GM23248 (cell line): ENCODE measurements at places on chromosomes 5 and 9. TPM values are rescaled to one million over a fixed set of nuclear protein-coding genes. Genes with fewer than 3 reads are reported as not detected.
A peak's percentile ranks its signal among the peaks of the same experiment; 100 is the strongest.

ADCY2 gene
- total RNA-seq, result not detected in 2 replicates

SPINK13 gene
- total RNA-seq, result not detected in 2 replicates

DMRT2 gene
- not detected in 2 replicates for total RNA-seq

PCDHB9 gene
- total RNA-seq, result 1.5 and 2.5 TPM in 2 replicates

SPATA24 gene
- total RNA-seq, result 0.43 and 1.1 TPM in 2 replicates

DNA sequence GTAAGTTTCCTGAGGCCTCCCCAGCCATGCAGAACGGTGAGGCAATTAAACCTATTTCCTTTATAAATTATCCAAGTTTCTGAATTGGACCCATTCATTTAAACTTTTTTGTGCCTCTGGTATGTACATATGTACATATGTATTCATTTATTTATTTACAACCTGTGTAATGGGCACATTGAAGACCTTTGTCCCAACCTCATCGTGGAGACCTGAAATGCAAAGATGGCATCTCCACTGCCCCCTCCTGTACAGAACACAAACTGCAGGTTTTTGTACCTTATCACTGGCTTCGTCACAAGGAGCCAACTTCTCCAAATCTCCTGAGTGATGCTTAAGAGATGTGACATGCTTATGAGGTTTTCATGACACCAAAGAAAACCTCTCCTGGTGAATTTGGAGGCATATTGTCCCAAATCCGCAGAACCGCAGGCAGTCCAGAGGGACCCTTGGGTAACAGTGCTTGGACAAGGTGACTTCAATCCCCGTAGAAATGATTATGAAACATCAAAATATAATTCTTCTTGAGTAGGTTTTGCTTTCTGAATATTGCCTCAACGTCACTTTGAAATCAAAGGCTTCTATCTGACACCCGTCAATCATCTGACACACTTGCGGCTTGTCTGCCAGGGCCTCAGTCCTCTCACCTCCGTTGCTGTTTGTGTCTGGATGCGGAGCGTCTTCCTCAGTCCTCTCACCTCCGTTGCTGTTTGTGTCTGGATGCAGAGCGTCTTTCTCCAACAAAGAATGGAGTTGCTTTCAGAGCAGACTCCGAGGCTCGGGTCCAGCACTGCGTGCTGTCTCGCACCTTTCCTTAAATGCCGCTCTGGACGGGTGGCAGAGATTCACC lies 135.0 kb upstream of the IRX4 start:
- DNase-seq, result peak; percentile 34

DNA sequence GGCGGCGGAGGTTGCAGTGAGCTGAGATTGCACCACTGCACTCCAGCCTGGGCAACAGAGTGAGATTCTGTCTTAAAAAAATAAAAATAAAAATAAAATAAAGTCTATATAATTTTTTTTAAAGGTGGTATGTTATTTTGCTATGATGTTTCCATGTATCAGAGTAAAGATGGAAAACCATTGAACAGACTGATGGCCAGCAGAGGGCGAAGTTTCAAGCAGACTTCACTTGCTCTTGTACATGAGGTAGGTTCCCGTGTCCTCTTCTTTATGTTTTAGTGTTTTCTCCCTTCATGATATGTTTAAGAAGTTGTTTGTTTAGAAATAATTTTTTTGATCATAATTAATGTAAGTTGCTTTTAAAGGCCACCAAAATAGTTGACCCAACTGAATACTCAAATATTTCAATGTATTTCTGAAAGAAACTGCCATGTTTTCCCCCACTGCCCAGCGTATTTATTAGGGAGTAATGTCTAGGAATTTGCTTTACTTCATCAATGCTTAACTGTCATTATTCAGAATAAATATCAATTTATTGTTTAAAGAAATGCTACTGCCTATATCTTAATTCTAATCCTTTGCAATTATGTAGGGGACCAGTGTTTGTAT lies 146.4 kb downstream of the HACD4 start:
- DNase-seq, result peak; percentile 66

GRCh38 chr5:1540166-1540565 lies 16.4 kb upstream of the LPCAT1 start:
- no peak for DNase-seq

- DNase-seq, result peak; percentile 86
Measured at GRCh38 chr5:65828022-65828896, 98.1 kb upstream of the ERBIN start.

DNA sequence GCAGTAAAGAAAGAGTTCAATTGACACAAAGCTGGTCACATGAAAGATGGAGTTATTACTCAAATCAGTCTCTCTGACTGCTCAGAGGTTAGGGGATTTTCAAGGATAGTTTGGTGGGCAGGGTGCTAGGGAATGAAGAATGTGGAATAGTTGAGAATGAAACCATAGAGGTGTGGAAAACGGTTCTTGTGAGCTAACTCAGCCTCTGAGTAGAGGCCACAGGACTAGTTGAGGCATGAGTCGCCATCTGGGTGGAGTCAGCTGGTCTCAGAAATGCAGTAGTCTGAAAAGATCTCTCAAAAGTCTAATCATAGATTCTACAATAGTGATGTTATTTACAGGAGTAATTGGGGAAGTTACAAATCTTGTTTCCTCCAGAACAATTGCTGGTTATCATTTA lies 178.9 kb upstream of the SPEF2 start:
- DNase-seq, result peak; percentile 33

DNA sequence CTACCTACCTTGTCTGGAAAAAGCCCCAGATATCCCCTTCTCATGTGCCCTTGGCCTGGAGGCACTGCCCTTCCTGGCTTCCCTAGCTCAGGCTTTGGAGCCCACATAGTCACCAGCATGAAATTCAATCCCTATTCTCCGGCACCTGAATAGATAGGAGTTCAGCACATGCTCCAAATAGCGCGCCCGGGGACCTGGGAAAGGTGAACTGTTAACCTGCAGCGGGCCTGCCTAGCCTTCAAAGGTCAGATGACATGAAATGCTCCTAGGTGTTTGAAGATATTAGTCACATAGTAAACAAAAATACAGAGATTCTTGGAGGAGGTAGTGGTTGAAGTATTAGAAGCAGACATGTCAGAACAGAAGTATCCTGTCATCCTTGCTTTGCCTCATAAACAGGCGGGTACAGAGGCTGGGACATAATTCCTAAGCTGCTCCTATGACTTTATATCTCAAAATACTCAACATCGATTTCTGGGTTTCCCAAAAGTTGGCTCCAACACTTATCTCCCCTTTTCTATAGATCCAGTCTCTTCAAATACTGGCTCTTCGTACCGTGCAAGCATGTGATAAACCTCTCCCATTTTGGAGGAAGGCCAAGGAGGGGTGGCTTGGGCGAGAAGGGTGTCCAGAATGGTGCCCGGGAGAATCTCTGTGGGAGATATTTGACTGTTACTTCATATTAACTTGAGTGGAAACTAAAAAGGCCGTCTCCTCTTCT lies 88.0 kb upstream of the ANKH start:
- no peak for DNase-seq

DNA sequence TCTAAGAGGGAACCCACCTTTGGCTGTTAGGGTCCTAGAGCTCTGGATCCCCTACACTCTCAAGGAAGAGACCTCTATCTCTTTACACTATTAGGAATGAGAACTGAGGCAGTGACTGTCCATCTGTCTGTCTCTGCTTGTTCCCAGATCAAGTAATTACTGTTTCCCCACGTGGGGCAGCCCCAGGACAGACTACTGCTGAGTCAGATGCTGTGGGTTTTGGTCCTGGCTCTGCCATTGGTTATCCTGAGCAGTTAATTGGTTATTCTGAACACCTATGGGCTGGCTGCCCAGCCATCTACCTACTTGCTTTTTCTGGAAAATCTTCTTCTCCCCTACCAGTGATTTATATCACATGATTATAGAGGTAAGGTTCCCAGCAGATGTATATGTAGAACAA lies 33.3 kb downstream of the FBXO10 start:
- no peak for DNase-seq

GRCh38 chr9:21415493-21416267 lies 6.8 kb downstream of the IFNA8 start:
- peak; percentile 32 for DNase-seq

GRCh38 chr5:45521067-45521466 lies 175.1 kb downstream of the HCN1 start:
- no peak for DNase-seq

DNA sequence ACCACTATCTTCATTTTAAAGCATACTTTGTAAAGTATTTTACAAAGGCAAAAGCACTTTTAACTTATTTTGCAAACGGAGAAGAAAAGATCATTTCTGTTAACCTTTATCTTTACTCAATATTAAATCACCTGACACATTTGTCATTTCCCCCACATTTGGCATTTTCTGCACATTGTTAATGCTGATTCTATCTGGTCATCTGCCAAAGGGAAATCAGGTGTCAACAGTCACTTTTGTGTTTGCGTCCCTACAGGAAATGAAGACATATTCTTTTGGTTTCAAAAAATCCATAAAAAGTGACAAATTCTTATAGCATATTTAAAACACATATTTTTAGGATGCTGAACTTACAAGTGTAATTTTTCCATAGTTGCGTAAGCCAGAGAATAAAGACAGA lies 191.3 kb upstream of the TMEM161B start:
- no peak for DNase-seq

DNA sequence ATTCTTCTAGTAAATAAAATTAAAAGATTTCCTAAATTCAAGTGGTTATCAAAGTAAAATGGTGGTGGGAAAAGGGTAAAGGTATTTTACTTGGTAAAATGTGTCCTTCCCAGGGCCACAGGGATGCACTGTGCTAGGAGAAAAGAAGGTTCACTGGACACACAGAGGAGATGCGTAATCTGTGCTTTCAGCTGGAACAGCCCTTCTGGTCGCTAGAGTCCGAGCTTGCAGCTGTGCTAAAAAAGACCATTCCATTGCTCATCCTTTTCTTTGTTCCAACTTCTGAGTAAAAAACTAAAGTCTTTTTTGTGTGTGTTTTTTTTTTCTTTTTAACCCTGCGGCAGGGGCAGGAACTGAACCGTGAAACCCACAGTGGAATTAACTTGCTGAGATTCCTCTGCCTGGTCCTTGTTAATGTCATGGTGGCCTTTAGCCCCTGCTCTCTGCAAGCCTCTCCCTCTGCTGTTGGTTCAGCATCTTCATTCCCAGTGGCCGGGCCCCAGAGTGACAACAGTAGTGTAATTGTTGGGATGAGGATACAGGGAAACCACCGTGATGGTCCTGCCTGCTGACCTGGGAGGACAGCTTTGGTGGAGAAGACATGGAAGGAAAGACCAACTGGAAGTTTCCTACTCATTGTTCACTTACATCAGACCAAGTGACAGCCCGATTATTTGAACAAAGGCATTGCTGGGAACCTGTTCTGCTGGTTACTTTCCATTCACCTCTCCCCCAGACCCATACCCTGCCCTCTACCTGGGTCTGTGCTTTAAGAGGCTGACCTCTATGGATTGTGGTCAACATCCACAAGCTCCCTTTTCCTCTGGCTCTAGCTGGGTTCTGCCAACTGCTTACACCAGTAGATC lies 31.9 kb upstream of the FSTL4 start:
- DNase-seq, result no peak

DNA sequence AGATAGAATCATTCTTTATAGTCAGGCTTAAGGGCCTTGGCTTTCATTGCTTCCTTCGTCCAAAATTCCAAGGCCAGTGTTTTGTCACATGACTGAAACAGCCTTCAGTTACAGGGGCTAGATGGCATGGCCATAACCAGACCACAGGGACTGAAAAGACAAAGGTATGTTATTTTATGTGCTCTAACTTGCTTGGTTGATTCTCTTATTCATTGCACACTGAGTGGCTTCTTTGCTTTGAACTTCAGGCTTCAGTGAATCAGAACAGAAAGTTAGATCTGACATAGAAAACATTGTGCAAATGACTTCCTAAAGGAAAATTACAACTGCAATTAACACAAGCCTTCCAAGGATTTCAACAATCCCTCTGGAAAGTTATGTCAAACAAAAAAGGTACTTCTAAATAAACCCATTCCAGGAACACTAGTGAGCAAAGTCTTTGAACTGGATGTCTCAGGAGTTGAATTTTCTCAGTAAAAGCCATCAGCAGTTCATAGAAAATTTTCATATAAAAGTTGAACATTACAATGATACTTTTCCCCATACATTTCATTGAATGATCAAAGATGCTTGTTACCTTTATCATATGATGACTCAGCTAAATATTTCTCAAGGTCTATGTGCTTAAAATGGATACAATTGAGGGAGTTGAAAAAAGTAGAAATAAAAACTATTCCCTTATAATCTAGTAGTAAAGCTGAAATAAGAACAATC lies 355.3 kb downstream of the TMEM232 start:
- DNase-seq, result no peak

GRCh38 chr9:32384002-32384363 lies 460 bp upstream of the ACO1 start:
- peak; percentile 56 for DNase-seq

- DNase-seq, result no peak
Measured at GRCh38 chr5:132008961-132009680, 2.3 kb downstream of the ACSL6 start.

DNA sequence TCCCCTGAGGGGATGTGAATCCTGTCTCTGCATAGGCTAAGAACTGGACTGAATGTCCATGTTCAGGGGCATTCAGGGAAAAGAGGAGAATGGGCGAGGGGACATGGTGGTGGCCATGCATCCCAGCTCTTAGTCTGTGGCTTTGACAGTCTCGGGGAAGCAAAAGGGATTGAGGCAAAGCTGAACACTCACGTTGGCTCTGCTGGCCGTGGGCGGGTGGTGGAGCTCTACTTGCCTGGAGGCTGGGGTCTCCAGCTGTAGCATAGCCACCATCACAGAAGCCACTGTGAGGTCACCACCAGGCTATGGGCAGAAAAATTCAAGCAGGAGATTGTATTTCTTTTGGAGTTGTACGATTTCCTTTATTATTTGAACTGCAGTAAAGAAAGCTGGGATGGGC lies 4.1 kb downstream of the GARIN3 start:
- no peak for DNase-seq

DNA sequence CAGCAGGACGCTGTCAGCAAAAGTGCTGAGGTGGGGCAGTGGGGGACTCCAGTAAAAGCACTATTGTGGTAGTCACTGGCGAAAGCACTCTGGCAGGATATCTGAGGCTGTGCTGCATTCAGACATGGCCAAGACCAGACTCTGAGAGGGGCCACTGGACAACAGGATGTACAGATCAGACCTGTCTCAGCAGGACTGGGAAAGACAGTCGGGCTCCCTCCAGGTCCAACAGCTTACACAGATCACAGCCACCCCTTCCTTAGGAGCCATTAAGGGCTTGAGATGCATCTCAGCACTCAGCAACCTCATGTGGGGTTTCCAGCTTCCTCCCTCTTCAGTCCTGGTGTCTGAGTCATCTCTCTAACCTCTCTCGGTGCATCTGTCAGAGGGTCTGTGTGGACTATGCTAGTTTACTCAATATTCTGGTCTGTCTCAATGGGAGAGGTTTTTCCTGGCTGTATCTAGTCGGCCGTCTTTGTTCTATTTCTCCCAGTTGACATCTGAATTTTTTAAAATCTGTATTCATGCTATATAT lies 154.5 kb downstream of the CWC27 start:
- DNase-seq, result peak; percentile 9
